Activated T-cell treated with anti-CD3 and anti-CD28 coated beads, Interleukin-2, amount 50 U/mL, for 24 hours (primary cell): ENCODE measurements at places on chromosomes 16 and 17.

GRCh38 chr16:68013440-68013839 is 2.3 kb downstream of the DPEP2NB start:
- no peaks in the 10 kb centered on the region for H3K27me3 ChIP-seq
- DNase-seq, result no peak
- H3K36me3 ChIP-seq, result no peaks in the 10 kb centered on the region
- H3K4me3 ChIP-seq, result no peak overlapping the region
- peak overlapping the region; percentile 79 for H3K27ac ChIP-seq

DNA sequence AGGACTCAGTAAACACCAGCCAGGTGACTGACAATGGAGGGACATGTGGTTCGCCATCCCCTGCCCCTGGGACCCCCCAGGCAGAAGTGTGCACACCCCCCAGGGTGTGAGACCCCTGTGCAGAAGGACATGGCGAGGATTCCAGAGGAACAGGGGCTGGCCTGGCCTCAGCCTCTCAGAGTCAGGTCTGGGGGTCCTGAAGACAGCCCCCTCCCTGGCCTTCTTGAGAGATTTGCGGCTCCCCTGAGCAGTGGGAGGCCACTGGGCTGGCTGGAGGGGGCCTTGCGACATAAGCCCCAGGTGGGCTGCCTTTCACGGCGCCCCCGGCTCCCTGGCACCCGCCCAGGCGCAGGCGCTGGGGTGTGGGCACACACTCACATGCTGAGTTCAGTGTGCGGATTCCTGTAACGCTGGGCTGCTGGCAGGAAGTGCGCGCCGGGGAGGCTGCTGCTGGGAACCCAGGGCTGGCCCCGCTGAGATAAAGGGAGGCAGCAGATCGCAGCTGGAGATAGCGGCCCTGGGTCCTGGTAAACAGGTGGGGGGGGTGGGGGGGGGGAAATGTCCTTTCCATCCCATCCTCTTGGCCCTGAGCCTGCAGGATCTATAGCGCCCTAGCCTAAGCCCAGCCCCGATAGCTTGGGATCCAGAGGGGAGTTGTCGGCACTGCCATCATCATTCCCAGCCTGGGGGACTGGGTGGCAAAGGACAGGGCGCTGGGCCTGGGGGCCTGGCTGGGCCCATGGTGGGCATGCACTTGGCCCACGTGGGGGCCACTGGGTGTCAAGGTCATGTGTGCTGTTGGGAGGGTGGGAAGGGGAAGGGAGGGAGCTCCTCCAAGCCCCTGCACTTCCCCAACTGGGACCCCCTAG is 27.1 kb downstream of the TMEM235 start:
- peak overlapping the region; percentile 70 for H3K4me3 ChIP-seq
- no peaks in the 10 kb centered on the region for H3K36me3 ChIP-seq
- H3K4me1 ChIP-seq, result peaks cover 52% of the 10 kb centered on the region
- no peaks in the 10 kb centered on the region for H3K27me3 ChIP-seq

GRCh38 chr17:11140501-11140900 is 100.5 kb upstream of the SHISA6 start:
- no peaks in the 10 kb centered on the region for H3K4me1 ChIP-seq
- H3K36me3 ChIP-seq, result no peaks in the 10 kb centered on the region
- no peaks in the 10 kb centered on the region for H3K27me3 ChIP-seq
- H3K4me3 ChIP-seq, result no peak overlapping the region
- DNase-seq, result no peak

- DNase-seq, result no peak
- H3K4me3 ChIP-seq, result no peak overlapping the region
- H3K36me3 ChIP-seq, result no peaks in the 10 kb centered on the region
- H3K27ac ChIP-seq, result no peak overlapping the region
Measured at GRCh38 chr17:68972119-68972704, 17.0 kb upstream of the ABCA8 start.

DNA sequence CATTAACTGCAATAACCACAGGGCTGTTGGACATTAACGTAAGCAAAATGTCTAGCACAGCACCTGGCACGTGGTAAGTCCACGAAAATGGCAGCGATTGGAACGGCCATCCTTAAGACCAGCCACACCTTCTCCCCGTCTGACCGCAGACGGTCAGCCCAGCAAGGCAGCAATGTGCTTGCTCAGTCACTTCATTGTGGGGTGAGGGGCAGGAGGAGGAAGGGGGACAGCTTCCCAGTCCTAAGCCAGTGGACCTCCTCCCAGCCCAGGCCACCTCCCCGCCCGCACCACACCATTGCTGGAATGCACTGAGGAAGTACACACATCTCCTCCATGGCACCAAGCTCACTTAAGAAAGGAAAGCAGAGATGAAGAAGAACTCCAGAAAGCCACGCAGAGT is 8.6 kb upstream of the MYLK3 start:
- H3K4me1 ChIP-seq, result peaks cover 2% of the 10 kb centered on the region
- H3K27ac ChIP-seq, result no peak overlapping the region
- H3K4me3 ChIP-seq, result no peak overlapping the region
- no peaks in the 10 kb centered on the region for H3K27me3 ChIP-seq
- H3K36me3 ChIP-seq, result no peaks in the 10 kb centered on the region
- DNase-seq, result no peak

GRCh38 chr16:47374629-47375028 is 86.2 kb downstream of the ITFG1 start:
- H3K4me3 ChIP-seq, result no peak overlapping the region
- no peaks in the 10 kb centered on the region for H3K27me3 ChIP-seq
- no peaks in the 10 kb centered on the region for H3K4me1 ChIP-seq
- H3K36me3 ChIP-seq, result peaks cover 70% of the 10 kb centered on the region
- no peak overlapping the region for H3K27ac ChIP-seq
- no peak for DNase-seq
